ENCODE measurements at places on chromosomes 2 and 18.

DNA sequence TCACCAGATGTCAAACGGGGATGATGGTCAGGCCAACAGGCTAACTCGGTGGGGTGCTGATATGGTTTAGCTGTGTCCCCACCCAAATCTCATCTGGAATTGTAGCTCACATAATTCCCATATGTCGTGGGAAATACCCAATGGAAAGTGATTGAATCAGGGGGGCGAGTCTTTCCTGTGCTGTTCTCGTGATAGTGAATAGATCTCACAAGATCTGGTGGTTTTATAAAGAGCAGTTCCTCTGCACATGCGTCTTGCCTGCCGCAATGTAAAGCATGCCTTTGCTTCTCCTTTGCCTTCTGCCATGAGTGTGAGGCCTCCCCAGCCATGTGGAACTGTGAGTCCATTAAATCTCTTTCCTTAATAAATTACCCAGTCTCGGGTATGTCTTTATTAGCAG is 74.4 kb upstream of the YWHAQ start:
- H3K27ac ChIP-seq, result no peak overlapping the region
- no peaks in the 10 kb centered on the region for H3K36me3 ChIP-seq
- no peak overlapping the region for H3K4me3 ChIP-seq
- H3K27me3 ChIP-seq, result no peaks in the 10 kb centered on the region

GRCh38 chr2:53317861-53318260 is 449.7 kb upstream of the CHAC2 start:
- no peak overlapping the region for H3K27ac ChIP-seq
- no peaks in the 10 kb centered on the region for H3K36me3 ChIP-seq
- H3K4me3 ChIP-seq, result no peak overlapping the region
- no peak for DNase-seq
- no peaks in the 10 kb centered on the region for H3K27me3 ChIP-seq

- H3K36me3 ChIP-seq, result peaks cover 20% of the 10 kb centered on the region
- H3K27me3 ChIP-seq, result no peaks in the 10 kb centered on the region
- no peak for DNase-seq
These were observed 83.0 kb downstream of the STPG4 start for GRCh38 chr2:47072018-47072691.

DNA sequence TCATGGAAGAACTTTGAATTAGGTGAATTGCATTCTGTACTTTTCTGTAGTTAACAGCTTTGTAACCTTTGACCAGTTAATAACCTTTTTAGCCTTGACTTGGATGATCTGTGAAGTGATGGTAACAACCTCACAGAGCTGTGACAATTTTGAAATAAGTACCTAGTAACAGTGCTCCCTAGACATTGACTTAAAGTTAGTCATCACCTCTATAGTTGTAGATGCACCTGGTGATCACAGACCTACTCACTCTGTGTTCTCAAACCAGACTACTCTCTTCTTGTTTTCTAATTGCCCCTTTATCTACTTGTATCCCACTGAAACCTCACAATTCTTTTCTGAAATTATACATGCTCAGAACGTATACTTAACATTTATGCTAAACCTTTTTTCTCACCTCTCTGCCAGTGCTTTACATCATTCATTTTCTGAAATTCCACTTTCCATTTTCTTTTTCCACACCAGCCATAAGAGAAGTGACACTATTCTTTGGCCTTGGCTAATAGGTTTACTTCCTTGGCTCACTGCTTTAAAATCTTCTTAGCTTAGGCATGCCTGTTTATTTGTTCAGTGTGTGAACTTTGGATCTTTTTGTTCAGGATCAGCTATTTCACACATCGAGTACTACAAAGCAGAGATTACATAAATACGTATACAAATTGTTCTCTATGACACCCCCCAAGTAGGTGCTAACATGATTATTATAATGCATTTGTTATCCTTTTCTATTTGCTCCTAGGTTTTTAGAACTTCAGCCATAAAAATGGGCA is 9.3 kb downstream of the YPEL5 start:
- peaks cover 27% of the 10 kb centered on the region for H3K4me1 ChIP-seq
- H3K4me3 ChIP-seq, result no peak overlapping the region
- DNase-seq, result no peak
- H3K36me3 ChIP-seq, result peaks cover 56% of the 10 kb centered on the region

- DNase-seq, result no peak
- peak overlapping the region; percentile 7 for H3K27ac ChIP-seq
- H3K4me1 ChIP-seq, result peaks cover 66% of the 10 kb centered on the region
- H3K36me3 ChIP-seq, result peaks cover 9% of the 10 kb centered on the region
These were observed 38.9 kb downstream of the DHRS9 start for GRCh38 chr2:169108099-169108884.

DNA sequence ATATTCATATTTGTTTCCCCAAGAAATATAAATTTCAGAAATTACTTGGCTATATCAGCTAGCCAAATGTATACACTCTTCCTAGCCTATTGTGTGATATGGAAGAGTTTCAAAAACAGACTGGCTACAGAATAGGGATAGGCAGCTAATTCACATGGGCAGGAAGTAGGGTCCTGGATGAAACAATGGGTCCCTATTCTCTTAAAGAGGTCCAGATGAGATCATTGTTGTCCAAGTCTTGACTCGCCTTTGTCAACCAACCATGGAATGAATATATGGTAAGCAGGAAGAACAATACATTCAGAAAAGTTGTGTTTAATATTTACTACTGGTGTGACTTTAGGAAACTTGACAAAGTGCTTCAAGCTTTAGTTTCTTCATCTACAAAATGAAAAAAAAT is 319.9 kb downstream of the NBAS start:
- H3K36me3 ChIP-seq, result peaks cover 9% of the 10 kb centered on the region
- no peak overlapping the region for H3K27ac ChIP-seq
- H3K27me3 ChIP-seq, result no peaks in the 10 kb centered on the region
- peaks cover 15% of the 10 kb centered on the region for H3K4me1 ChIP-seq

GRCh38 chr2:65326276-65326675 is 98.6 kb downstream of the ACTR2 start:
- H3K4me3 ChIP-seq, result no peak overlapping the region
- H3K4me1 ChIP-seq, result no peaks in the 10 kb centered on the region
- no peak overlapping the region for H3K27ac ChIP-seq
- no peak for DNase-seq
- H3K36me3 ChIP-seq, result peaks cover 8% of the 10 kb centered on the region

GRCh38 chr2:55489467-55490062 is 30.0 kb upstream of the CFAP36 start:
- H3K27ac ChIP-seq, result no peak overlapping the region
- H3K4me1 ChIP-seq, result no peaks in the 10 kb centered on the region
- no peaks in the 10 kb centered on the region for H3K36me3 ChIP-seq
- no peak for DNase-seq
- H3K4me3 ChIP-seq, result no peak overlapping the region

GRCh38 chr2:86443631-86444350 is 2.6 kb downstream of the KDM3A start:
- peaks cover 5% of the 10 kb centered on the region for H3K27me3 ChIP-seq
- peak overlapping the region; percentile 27 for H3K27ac ChIP-seq
- peaks cover 49% of the 10 kb centered on the region for H3K36me3 ChIP-seq
- H3K4me3 ChIP-seq, result peak overlapping the region; percentile 96
- DNase-seq, result no peak

- H3K4me3 ChIP-seq, result no peak overlapping the region
- H3K27me3 ChIP-seq, result peaks cover 26% of the 10 kb centered on the region
- H3K36me3 ChIP-seq, result no peaks in the 10 kb centered on the region
- no peak overlapping the region for H3K27ac ChIP-seq
These were observed 65.3 kb downstream of the MYO3B start for GRCh38 chr2:170243118-170243837.

- no peaks in the 10 kb centered on the region for H3K36me3 ChIP-seq
- H3K27me3 ChIP-seq, result peaks cover 5% of the 10 kb centered on the region
- no peaks in the 10 kb centered on the region for H3K4me1 ChIP-seq
- no peak overlapping the region for H3K4me3 ChIP-seq
These were observed 21.7 kb upstream of the EFHD1 start for GRCh38 chr2:232611559-232612218.

DNA sequence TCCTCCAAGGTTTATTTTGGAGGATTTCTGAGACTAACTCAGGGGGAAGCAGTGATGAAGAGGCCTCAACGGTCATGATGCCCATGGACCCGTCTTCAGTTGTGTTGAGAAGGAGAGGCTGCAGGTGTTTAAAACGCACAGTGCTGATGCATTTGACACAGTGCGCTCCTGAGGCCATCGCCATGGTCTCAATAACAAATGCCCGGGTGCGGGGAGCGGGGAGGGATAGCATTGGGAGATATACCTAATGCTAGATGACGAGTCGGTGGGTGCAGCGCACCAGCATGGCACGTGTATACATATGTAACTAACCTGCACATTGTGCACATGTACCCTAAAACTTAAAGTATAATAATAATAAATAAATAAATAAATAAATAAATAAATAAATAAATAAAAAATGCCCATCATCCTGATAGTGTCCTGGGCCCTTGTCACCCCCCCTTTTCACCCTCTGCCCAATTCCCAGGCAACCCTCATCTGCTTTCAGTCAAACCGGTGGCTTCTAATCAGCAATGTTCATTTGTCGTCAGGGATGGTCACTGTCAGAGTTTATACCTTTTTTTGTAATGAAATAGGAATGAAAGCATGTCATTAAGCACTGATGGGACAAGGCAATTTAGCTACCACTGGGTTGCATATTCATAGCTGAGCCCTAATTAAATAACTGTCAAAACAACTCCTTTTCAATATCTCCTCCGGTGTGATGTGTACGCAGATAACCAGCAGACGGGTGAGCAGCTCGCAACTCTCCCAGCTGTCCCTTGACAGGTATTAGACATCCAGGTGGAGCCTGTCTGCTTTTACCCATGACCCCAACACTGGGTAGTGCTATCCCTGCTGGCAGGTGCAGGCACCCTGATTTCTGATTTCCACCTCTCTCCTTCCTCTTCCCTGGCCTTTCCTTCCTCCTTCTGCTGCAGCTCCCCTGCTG is 95.9 kb downstream of the KCNF1 start:
- no peak overlapping the region for H3K27ac ChIP-seq
- H3K4me1 ChIP-seq, result no peaks in the 10 kb centered on the region
- no peak overlapping the region for H3K4me3 ChIP-seq
- DNase-seq, result no peak
- H3K27me3 ChIP-seq, result peaks cover 3% of the 10 kb centered on the region

DNA sequence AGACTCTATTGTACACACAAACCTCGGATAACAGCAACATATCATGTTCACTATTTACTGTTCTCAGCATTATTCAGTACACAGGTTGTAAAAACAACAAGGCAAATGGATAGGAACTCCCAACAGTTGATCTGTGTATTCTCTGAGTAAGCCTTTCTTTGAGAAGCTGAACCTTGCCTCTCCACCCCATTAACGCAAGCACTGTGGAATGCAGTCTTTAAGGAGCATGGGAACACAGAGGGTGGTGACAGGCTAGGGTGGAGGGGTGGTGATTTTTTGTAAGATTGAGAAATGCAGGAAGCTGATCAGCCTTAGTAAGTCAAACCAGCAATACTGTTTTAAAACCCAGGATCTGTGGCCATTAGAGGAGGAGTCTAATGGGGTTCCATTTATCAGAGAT is 19.6 kb upstream of the SERPINB11 start:
- no peaks in the 10 kb centered on the region for H3K36me3 ChIP-seq
- no peak for DNase-seq
- no peaks in the 10 kb centered on the region for H3K27me3 ChIP-seq
- no peaks in the 10 kb centered on the region for H3K4me1 ChIP-seq
- no peak overlapping the region for H3K27ac ChIP-seq
- no peak overlapping the region for H3K4me3 ChIP-seq

- H3K4me1 ChIP-seq, result no peaks in the 10 kb centered on the region
- H3K27ac ChIP-seq, result no peak overlapping the region
- H3K27me3 ChIP-seq, result peaks cover 2% of the 10 kb centered on the region
- no peaks in the 10 kb centered on the region for H3K36me3 ChIP-seq
- H3K4me3 ChIP-seq, result no peak overlapping the region
- DNase-seq, result no peak
These were observed 146.3 kb downstream of the CALCRL start for GRCh38 chr2:187301706-187302105.

GRCh38 chr18:73784853-73785252 is 362.8 kb downstream of the FBXO15 start:
- H3K4me1 ChIP-seq, result no peaks in the 10 kb centered on the region
- H3K27me3 ChIP-seq, result peaks cover 3% of the 10 kb centered on the region
- H3K36me3 ChIP-seq, result no peaks in the 10 kb centered on the region
- no peak for DNase-seq
- H3K27ac ChIP-seq, result no peak overlapping the region

GRCh38 chr2:210170446-210171303 is 534 bp downstream of the KANSL1L start:
- peak; percentile 96 for DNase-seq
- H3K4me3 ChIP-seq, result peak overlapping the region; percentile 98
- peaks cover under 1% of the 10 kb centered on the region for H3K36me3 ChIP-seq

DNA sequence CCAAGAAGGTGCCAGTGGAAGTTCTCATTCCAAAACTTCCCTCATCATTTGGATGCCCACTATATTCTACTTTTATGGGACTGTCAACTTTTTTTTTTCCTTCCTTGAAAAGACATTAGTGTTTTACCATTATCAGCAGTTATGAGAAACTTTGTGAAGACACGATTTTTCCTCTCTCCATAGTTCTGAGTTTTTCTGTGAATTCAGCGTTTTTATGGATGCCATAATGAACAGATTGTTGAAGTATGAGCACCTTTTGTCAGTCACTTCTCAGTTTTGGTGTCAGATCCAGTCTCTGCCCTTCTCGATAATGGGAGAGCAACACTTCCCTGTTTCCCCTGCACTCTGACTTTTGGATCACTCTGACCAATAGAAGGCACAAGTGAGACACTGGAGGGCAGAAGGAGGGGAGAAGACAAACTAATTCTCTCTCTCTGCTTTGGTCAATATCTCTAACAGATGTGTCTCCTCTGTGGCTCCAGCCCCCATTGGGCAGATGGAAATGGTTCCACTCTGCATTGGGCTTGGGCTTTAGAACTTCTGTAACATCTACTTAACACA is 53.5 kb upstream of the FN1 start:
- no peak overlapping the region for H3K27ac ChIP-seq
- peaks cover 10% of the 10 kb centered on the region for H3K27me3 ChIP-seq
- DNase-seq, result no peak
- H3K4me1 ChIP-seq, result no peaks in the 10 kb centered on the region
- H3K4me3 ChIP-seq, result no peak overlapping the region
- H3K36me3 ChIP-seq, result no peaks in the 10 kb centered on the region

- no peaks in the 10 kb centered on the region for H3K36me3 ChIP-seq
- H3K4me3 ChIP-seq, result no peak overlapping the region
- peaks cover 2% of the 10 kb centered on the region for H3K27me3 ChIP-seq
- no peaks in the 10 kb centered on the region for H3K4me1 ChIP-seq
These were observed 87.8 kb downstream of the LRATD1 start for GRCh38 chr2:14720319-14720718.

DNA sequence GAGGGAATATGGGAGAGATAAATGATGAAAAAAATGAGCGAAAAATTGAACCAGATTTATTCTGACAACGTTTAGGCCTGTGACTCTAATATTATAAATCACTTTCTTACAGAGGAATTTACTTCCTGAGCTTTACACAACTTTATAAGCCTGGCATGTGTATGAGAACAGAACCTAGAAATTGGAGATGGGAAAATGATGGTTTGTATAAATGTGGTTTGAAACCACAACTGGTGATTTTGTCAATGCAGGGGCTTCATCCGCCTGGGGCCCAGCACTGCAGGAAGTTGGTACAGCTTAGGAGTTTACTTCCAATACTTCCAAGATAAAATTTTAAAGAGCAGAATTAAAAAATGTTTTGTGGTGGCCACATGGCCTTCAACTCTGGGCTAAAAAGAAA is 82.3 kb downstream of the VAPA start:
- no peaks in the 10 kb centered on the region for H3K36me3 ChIP-seq
- no peak overlapping the region for H3K27ac ChIP-seq
- no peak for DNase-seq
